ENCODE measurements at places on chromosomes 5 and 9.
A peak's percentile ranks its signal among the peaks of the same experiment; 100 is the strongest.

- no peak for DNase-seq
Measured at GRCh38 chr5:129652349-129653056, 95.4 kb upstream of the MINAR2 start.

DNA sequence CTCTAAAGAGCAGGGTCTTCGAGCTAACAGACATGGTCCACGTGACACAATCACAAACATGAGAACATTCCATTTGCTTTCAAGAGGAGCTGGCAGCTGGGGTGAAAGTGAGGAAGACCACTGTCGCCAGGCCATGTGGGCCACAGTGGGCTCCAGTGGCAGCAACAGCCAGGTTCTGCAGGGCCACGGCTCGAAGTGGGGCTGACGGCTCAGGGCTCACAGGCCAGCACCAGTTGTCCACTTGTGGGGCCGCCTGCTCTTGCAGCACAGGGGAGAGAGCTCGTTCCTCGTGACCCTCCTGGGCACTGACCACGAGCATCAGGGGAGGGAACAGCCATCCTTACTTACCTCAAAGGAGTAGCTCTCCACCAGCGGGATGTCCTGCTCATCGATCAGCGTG lies 2.0 kb downstream of the ZMYND19 start:
- DNase-seq = no peak

- no peak for DNase-seq
Measured at GRCh38 chr5:133415906-133416305, 196.4 kb downstream of the FSTL4 start.

DNA sequence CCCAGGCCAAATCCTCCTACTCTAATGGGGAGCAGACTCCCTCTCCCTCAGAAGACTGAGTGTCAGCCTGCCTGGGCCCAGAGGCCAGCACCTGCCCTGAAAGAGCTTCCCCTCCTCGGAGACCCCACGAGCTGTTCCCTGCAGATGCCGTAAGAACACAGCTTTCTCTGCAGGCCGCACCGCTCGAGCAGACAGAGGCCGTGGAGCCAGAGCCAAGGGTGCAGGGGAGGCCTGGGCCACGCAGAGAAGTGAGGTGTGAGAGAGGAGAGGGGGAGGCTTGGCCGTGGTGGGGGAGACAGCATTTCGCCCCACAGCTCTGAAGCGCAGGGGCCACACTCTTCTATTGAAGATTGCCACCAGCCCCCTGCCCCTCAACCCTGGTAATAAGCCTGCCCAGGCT lies 62.8 kb upstream of the GARNL3 start:
- DNase-seq = no peak

DNA sequence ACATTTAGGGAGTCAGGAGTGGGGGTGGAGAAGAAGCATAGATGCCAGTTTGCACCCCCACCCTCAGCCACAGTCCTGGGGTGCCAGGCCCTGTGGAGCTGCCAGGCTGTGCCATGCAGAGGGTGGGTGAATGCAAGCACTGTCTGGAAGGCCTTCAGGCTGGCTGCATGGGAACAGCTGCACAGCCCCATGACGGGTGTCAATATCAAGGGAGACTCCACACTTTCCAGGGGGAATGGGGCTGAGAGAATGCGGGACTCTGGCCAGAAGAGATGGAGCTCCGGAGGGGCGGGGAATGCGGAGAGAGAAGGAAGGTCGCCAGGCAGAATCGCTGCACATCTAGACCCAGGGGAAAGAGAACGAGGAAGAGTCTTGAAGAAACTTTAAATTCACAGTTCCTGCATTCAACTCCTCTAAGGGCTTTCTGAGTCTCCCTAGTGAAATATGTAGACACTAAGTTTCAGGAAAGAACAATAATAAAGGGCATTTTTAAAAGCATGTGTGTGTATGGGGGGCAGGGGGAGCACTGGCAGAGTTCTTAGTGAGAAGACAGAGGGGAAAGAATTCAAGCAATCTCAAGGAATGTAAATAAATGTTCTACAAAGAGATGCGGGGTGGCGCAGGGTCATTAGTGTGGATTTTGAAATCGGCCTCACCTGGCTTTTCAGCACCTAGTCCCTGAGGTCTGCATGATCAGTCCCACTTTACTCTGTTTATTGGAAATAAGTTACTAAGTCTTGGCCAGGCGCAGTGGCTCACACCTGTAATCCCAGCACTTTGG lies 59.1 kb downstream of the BOD1 start:
- no peak for DNase-seq

DNA sequence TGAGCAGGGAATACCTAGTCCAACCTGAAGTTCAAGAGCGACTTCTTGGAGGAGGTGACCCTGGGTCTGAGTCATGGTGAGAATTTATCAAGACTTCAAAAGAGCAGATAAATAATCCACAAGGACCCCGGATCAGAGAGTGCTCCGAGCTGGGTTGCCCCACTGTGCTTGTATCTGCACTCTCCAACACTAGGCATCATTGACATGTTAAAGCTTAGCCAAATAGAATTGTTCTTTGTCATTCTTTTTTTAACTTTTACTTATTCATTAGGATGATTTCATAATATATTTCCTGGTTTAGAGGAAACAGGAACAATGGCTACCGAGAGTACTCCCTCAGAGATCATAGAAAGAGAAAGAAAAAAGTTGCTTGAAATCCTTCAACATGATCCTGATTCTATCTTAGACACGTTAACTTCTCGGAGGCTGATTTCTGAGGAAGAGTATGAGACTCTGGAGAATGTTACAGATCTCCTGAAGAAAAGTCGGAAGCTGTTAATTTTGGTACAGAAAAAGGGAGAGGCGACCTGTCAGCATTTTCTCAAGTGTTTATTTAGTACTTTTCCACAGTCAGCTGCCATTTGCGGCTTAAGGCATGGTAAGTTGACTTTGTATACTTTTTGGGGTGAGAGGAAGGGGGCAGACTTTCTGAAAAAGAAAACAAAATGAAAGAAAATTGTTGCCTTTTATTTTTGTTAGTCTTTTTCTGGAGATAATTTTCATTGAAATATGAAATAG lies at the start of gene CARD6:
Gene CARD6, plus strand, starts transcription at position 300 of the 738 bp plus-strand sequence. Its CDS starts 16 bp downstream, at position 316.
- DNase-seq = no peak

DNA sequence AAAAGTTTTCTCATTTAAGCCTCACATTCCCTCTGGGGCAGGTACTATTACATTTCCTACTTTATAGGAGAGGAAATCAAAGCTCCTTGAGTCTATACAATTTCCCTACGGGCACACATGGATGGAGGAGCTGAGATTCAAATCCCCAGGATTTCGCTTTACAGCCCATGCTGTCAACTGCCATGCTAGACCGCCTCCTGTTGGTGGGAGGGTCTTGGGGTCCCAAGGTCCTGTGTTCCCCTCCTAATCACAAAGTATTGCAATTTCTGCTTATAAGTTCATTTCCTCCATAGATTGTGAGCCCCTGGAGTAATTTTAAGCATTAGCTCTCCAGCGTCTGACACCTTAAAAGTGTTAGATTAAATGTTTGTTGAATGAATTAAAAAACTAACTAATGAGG lies 95.9 kb upstream of the SMARCA2 start:
- no peak for DNase-seq

- DNase-seq = no peak
Measured at GRCh38 chr5:42759456-42759855, 2.8 kb downstream of the CCDC152 start.

GRCh38 chr5:145407300-145408047 lies 427.7 kb downstream of the PRELID2 start:
- no peak for DNase-seq

GRCh38 chr5:113713051-113713450 lies 199.6 kb downstream of the YTHDC2 start:
- no peak for DNase-seq

DNA sequence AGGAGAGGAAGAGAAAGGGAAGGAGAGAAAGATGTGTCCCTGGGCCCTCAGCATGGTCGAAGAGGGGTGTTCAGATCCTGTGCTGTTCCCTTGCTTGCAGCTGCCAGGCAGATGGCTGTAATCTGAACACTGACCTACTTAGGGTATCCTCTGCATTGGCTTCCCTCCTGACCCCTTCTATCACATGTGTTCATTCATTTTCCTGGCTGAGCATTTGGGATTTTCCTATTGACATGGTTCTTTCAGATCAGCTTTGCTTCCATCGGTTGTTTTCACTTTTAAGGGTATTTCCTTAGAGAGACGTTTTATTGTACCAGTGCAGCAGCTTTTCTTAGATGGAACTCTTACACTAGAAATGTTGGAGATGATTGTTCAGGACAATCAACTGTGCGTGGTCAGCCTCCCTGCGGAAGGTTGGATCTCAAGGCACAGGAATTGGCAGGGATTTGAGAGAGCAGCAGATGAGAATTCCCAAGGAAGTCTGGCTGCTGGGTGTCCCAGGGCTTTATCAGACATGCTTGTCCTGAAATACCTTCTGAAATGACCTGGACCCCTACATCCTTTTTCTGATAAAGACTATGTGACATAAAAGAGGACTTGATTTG lies 26.0 kb downstream of the ACTBL2 start:
- no peak for DNase-seq

GRCh38 chr9:101485924-101486692 lies 47.5 kb upstream of the RNF20 start:
- no peak for DNase-seq

GRCh38 chr5:14726066-14726838 lies 61.7 kb downstream of the OTULIN start:
- DNase-seq = no peak

DNA sequence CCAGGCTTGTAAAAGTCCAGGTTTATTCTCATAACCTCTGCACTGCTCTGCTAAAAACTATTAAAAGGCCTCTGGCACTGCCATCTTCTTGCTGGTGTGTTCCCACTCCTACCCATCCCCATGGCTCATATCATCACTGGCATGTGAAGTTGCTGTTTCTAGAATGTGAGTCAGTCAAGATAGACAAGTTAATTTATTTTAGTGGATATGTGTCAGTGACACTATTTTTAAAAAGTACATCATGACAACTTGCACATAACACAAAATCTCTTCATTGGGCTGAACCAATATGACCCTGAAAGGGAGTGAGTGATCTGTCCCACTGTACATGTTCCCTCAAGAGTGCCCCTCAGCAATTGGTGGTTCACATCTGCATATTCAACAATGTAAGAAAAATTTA lies 299.7 kb downstream of the NFIB start:
- DNase-seq = no peak

- peak; percentile 50 for DNase-seq
Measured at GRCh38 chr5:151612689-151613427, 21.7 kb upstream of the FAT2 start.

GRCh38 chr5:139926797-139927503 lies 116.1 kb downstream of the NRG2 start:
- DNase-seq = no peak

DNA sequence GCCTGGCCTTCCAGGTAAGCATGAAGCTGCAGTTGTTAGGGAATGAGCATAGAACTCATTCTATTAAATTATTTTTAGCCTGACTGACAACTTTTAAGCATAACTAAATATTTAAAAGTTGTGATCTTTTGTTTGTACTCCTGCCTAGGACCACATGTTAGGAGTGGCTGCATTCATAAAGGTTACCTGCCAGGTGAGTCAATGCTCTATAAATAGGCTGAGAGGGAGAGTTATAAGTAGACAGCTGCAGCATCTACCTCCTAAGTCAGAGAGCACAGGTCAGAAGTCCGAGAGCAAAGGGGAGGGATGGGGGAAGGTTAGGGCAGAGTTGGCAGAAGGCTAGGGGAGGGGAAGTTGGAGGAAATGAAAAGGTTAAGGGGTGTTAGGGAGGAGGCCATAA lies 292.4 kb upstream of the TLE4 start:
- no peak for DNase-seq

- DNase-seq = no peak
Measured at GRCh38 chr5:150318613-150319483, 16.1 kb upstream of the ARSI start.

- DNase-seq = peak; percentile 29
Measured at GRCh38 chr5:112878760-112879159, 17.7 kb downstream of the SRP19 start.

- DNase-seq = no peak
Measured at GRCh38 chr9:100619194-100619593, 41.3 kb downstream of the CAVIN4 start.

DNA sequence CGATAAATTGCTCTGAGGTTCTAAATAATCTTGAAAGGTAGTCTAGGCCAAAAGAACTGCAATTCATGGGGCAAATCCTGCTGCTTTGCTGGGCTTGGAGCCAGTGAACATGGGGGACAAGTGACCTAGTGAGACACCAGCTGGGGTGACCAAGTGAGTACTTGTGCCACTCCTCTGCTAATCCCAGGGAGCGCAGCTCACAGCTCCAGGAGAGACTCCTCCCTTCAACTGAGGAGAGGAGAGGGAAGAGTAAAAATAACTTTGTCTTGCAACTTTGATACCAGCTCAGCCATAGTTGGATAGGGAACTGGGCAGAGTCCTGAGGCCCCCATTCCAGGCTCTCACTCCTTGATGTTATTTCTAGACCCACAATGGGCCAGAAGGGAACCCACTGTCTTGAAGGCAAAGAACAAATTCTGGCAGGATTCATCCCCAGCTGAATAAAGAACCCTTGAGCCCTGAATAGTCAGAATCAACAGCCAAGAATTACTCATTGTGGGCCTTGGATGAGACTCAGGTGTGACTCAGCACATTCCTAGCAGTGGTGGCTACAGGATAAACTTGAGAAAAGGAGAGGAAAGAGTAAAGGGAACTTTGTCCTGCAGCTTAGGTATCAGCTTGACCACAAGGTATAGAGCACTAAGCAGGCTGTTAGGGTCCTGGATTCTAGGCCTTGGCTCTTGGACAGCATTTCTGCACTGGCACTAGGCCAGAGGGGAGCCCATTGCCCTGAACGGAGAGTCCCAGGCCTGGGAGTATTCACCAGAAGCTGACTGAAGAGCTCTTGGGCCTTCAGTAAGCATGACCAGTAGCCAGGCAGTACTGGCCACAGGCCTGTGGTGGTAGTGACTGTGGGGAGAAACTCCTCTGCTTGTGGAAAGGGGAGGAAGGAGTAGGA lies 288.3 kb upstream of the CDH18 start:
- DNase-seq = no peak

- no peak for DNase-seq
Measured at GRCh38 chr5:169166078-169166477, 134.9 kb downstream of the SLIT3 start.

DNA sequence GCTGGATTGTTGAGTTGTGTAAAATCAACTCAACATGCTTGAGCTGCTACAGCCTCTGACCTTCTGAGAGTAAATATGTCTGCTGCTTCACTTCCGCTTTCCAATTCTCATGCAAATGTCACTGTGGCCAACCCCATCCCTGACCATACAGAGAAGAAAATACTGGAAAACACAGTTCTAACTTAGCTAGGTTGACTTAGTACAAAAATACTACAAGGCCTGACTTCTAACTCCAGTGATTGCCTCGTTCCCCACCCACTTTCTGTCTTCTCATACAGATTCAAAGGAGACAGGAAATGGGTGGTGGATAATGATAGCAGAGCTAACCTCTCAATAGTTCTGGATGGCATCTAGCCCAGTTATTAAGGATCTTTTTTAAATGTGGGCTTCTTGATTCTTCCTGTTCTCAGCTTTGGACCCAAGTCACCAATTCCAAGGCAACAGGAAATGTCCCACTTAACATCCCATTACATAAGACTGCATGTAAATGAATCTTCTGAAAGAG lies 226.6 kb upstream of the SLC24A2 start:
- DNase-seq = no peak

- no peak for DNase-seq
Measured at GRCh38 chr5:61273279-61273975, 58.6 kb upstream of the ZSWIM6 start.

Data from stimulated activated CD4-positive, alpha-beta T cell treated with anti-CD3 and anti-CD28 coated beads, Interleukin-4, amount 100 ng/mL, for 48 hours (primary cell).